ENCODE measurements at places on chromosomes 16 and 17. TPM values are rescaled to one million over a fixed set of nuclear protein-coding genes. Genes with fewer than 3 reads are reported as not detected.

Gene CHRNB1
- total RNA-seq = 11.9 TPM

DNA sequence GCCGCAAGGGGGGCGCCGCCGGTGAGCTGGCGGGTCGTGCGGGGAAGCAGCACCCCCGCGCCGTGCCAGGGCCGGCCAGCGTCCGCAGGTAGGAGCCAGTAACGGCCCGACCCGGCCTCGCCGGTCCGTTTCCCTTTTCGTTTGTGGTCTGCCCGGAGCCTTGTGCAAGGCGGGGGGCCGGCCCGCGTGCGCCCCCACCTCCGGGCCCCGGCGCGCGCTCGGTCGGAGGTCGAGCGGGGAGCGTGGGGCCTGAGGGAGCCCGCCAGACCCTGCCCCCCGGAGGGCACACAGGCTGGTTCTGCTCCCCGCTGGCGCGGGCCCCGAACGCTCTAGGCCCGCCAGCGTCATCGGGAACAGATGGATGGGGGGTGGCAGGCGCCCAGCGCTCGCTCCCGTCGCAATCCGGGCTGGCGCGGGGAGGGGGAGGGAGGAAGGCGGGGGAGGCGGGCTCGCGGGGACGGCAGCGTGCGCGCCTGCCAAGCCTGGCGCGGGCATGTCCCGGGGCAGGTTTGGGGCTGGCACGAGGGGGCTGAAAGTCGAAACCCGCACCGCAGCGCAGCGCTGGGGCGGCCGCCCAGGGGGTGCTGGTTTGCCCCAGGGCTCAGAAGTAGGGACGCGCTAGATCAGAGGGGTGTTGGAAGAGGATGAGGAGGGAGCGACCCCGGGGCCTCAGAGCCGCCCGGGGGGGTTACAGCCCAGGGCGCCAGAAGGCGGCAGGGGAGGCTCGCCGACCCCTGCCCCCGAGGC lies 1.5 kb upstream of the GSE1 start:
- peak; percentile 95 for DNase-seq
- peak overlapping the region; percentile 88 for H3K27ac ChIP-seq
- H3K4me1 ChIP-seq = no peaks in the 10 kb centered on the region
- no peaks in the 10 kb centered on the region for H3K27me3 ChIP-seq

DNA sequence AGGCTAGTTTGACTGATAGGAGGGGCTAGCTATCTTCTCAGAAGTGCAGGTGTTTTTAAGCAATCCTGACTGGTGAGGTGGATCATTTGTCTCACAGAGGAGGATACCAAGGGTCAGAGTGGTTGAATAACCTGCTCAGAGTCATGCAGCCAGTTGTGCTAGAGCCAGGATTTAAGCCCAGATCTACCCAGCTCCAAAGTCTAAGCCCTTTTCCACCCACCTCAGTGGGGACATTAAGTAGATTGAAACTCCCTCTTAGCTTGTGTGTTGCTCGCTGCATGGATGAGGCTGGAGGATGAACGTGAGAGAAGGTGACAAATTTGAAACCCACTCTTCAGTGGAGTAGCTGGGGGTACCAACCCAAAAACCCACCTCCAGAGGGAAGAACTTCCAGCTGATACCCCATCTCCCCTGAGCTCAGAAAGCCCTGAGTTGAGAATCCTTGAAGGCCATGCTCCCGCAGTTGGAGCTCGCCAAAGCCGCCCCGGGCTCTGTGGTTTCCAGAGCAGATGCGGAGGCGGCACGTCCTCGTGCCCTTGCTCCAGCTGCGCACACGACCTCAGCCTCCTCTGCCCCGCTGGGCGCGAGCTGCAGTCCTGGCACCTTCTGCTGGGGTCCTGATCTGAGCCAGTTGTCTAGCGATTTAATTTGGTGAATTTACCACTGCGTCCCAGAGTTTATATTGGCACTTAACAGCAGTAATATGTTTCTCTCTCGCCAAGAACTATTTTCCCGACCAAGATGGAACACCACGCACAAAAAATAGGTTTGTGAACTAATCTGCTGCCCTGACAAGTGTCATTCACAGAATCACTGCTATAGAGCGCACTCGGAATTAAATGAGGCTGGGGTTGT lies 159.5 kb downstream of the CCDC182 start:
- no peak overlapping the region for H3K4me3 ChIP-seq
- no peaks in the 10 kb centered on the region for H3K4me1 ChIP-seq
- no peaks in the 10 kb centered on the region for H3K27me3 ChIP-seq
- DNase-seq = no peak

Gene GNG13
- not detected for total RNA-seq

GRCh38 chr17:19574956-19575355 lies 41.3 kb downstream of the SLC47A1 start:
- no peak overlapping the region for H3K4me3 ChIP-seq
- H3K36me3 ChIP-seq = peaks cover 7% of the 10 kb centered on the region
- no peaks in the 10 kb centered on the region for H3K4me1 ChIP-seq
- no peak for DNase-seq
- no peaks in the 10 kb centered on the region for H3K27me3 ChIP-seq
- no peak overlapping the region for H3K27ac ChIP-seq
